ENCODE measurements at places on chromosomes 4 and X.

GRCh38 chrX:82038793-82039192 lies 836.9 kb downstream of the SH3BGRL start:
- DNase-seq = no peak

GRCh38 chr4:93263166-93263565 lies 565.4 kb upstream of the ATOH1 start:
- no peak for DNase-seq

GRCh38 chr4:104942990-104943743 lies 203.5 kb upstream of the TET2 start:
- no peak for DNase-seq

- DNase-seq = no peak
Observed at GRCh38 chr4:139035650-139036049, 20.1 kb downstream of the NOCT start.

GRCh38 chrX:152024710-152025109 lies 50.2 kb upstream of the GABRE start:
- DNase-seq = no peak

- no peak for DNase-seq
Observed at GRCh38 chr4:86380181-86380724, 20.4 kb upstream of the MAPK10 start.
